Fibroblast of the aortic adventitia (primary cell): ENCODE measurements at places on chromosomes 4 and X.

DNA sequence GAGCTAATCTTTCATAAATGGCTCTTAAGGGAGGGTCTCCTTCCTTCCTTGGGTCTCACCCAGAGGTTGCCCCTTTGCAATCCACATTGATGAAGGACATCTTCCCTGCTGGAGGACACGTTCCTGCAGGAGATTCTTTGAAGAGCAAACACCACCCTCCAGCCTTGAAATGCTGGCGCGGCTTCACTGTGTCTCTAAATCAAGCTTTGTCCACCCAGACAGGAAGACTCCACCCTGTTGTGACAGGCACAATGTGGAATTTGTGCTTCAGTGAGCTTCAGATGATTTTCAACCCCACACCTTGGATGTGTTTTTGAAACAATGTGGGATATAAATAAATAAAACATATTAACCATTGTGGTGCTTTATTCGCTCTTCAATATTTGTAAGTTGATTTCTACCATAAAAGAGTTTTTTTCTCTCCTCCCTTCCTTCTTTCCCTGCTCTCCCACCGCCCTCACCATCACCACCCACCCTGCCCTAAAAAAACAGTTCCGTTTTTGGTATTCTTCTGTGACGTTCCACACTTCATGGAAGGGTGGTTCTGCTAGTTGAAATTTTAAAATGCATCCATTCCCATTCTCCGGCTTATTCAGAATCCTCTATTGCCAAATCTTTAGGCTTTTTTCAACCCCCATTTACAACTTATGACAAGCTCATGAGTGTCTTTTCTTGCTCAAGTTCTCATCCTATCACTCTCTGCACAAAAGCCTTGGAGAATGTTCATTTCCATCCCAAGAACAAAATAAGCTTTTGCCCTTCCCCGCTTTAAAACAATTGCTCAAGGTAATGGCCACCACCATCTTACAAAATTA, 264.3 kb downstream of the RAPGEF2 start:
- no peak for DNase-seq

GRCh38 chr4:185991770-185992169, 77.2 kb upstream of the TLR3 start:
- DNase-seq: no peak

- DNase-seq: peak; percentile 71
Measured at GRCh38 chr4:165378745-165379677, at the start of gene CPE. TSS of gene CPE (plus strand) at chr4:165379008. CDS start at chr4:165379222, 214 bp downstream.

- no peak for DNase-seq
Measured at GRCh38 chr4:132169660-132170059, 979.4 kb upstream of the PCDH10 start.

- DNase-seq: peak; percentile 50
Measured at GRCh38 chr4:182242787-182243186, 415 bp upstream of the TENM3 start.

DNA sequence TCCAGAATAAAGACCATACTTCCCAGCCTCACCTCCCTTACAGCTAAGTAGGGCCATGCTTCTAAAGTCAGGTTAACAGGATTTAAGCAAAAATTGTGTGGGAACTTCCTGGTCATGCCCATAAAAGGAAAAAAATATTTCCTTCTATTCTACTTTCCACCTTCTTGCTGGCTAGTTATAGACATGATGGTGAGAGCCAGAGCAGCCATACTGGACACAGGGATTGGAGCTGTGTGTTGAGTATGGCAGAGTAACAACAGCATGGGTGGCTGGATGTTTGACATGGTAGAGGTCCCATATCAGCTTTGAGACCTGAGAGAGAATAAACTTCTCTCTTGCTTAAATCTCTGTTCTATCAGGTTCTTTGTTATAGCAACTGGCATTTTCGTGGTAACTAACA, 15.1 kb upstream of the CBR4 start:
- DNase-seq: no peak
